Midbrain (tissue), 1 donor: ENCODE measurements at places on chromosomes 5 and 9.

DNA sequence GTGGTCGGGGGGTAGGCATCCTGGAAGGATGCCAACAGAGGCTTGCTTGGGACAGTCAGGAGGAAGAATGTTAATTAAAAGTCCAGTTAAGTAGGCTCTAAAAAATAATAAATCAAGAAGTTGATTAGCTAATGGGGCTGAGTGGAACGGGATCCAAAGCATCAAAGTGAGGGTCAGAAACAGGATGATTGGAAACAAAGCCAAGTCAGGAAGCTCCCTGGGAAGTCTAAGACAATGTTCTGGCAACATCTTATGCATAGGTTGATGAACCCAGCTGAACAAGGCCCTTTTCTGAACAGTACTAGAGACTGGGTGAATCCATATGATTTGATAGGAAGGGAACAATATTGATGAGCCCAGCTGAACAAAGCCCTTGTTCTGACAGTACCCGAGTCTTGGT lies 50.2 kb upstream of the STARD4 start:
- DNase-seq, result no peak

DNA sequence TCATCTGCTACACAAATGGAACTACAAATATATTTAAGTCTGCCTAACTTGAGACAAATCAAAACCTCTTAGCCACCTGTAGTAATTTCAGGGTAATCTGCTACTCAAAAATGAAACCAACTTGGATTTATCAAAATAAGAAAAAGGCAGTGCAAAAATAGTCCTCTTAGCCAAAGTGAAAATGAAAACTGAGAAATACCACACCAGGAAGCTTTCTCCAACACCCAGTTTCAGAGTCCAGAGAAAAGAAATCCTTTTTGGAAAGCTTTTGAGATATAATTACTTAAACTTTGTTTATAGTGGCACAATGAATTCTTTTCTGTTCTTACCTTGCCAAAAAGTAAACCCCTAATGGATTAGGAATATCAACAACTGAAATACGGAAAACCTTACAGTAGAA lies 990.4 kb downstream of the EFNA5 start:
- no peak for DNase-seq

- no peak for DNase-seq
Measured at GRCh38 chr9:134271338-134272301, 54.6 kb upstream of the RXRA start.

GRCh38 chr5:75734913-75735789 lies 17.9 kb upstream of the POC5 start:
- DNase-seq, result peak; percentile 82

DNA sequence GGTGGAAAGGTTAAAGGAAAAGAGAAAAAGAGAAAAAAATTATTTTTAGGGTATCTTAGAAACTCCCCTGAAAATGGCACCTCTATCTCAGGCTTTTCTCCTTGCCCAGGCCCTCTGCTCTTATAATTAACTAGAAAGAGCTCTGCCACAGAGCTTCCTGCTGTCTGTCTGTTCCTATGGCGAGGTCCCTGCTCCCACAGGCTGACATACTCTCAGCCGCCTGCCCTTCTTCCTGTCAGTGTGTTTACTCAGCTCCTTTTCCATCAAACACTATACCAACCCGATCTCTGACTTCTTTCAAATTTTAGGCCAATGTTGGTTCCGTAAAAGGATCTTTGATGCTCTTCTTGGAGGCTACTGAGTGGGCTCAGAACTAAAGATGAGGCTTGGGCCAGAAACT lies 482.6 kb downstream of the DMAC1 start:
- DNase-seq, result no peak

GRCh38 chr9:137550231-137550621 lies at the start of gene PNPLA7:
PNPLA7 (minus strand) TSS chr9:137550402; CDS start chr9:137550197, 205 bp downstream.
- DNase-seq, result peak; percentile 84

- no peak for DNase-seq
Measured at GRCh38 chr9:72597181-72597517, 75.7 kb downstream of the TMC1 start.

DNA sequence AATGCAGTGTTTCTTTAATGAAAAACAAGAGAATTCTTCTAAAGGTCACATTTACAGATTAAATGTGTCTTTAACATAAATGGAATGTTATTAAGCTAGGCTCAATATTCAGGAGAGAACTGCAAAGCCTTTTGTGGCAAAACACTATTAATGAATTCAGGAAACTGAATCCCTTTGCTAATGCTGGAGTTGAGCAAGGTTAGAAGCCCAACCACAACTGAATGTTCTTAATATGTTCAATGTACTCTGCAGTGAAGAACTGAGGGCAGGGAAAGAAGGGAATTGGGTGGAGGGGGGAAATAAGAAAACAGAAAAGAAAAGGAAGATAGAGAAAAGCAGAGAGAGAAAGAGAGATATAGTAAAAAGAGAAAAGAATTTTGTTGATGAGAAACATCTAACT lies 276.7 kb upstream of the TMEM161B start:
- DNase-seq, result no peak

GRCh38 chr5:168842571-168843205 lies 263.5 kb upstream of the PANK3 start:
- DNase-seq, result no peak

DNA sequence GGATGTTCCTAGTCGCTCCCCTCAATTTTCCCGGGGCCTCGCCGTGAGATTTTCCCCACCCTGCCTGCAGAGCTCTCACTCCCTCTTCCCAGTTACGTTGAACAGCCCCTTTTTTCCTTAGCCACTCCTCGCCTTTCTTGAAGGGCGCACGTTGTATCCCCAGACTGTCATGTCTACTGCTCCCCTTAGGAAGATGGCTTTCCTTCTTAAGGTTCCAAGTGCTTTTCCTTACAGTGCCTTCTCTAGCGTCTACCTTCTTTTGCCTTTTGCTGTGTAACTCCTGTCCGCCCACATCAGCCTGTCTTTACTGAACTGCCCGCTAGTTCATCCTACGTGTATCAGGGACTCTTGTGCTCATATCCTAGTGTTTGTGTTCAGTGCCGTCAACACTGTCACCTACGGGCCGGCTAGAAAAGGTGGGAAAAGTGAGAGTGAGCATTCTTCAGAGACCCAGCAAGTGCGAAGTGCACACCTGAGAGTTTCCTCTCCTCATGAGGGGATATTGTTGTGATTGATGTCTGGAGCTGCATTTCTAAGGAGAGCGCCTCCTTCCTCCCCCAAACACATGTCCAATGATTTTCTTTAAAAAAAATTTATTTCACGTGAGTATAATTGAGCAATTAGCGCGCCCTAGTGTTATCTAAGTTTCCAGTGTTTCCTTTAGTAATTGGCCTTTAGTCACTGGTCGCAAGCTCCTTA lies 764 bp downstream of the CAMLG start:
- no peak for DNase-seq

GRCh38 chr5:14296533-14297331 lies 153.6 kb downstream of the TRIO start:
- DNase-seq, result no peak

DNA sequence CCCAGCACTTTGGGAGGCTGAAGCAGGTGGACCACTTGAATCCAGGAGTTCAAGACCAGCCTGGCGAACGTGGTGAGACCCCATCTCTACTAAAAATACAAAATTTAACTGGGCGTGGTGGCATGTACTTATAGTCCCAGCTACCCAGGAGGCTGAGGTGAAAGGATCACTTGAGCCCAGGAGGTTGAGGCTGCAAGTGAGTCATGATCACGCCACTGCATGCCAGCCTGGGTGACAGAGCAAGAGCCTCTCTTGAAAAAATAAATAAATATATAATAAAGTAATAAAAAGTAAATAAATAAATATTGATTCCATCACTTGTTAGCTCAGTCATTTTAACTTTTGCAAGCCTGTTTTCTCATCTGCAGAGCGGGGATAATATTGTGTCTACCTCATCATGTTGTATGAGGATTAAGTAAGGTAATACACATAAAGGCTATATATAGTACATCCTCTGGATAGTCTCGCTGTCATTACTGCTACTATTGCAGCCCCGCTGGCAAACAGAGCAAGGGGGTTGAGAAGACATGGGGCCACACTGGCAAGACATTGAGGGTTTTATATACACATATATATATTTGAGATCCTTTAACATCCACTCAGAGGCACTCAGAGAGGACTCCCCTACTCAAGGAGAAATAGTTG lies 210.9 kb downstream of the C9orf152 start:
- DNase-seq, result no peak

- no peak for DNase-seq
Measured at GRCh38 chr9:80163889-80164288, 592.1 kb downstream of the TLE4 start.

- DNase-seq, result peak; percentile 28
Measured at GRCh38 chr9:21070171-21070571, 7.6 kb downstream of the IFNB1 start.

- DNase-seq, result no peak
Measured at GRCh38 chr5:85515588-85515987, 1102.2 kb upstream of the COX7C start.

GRCh38 chr5:35246411-35246810 lies 16.1 kb upstream of the PRLR start:
- no peak for DNase-seq

GRCh38 chr5:83482961-83483360 lies 11.4 kb downstream of the VCAN start:
- no peak for DNase-seq

GRCh38 chr9:133905493-133905892 lies 86.6 kb downstream of the VAV2 start:
- no peak for DNase-seq

DNA sequence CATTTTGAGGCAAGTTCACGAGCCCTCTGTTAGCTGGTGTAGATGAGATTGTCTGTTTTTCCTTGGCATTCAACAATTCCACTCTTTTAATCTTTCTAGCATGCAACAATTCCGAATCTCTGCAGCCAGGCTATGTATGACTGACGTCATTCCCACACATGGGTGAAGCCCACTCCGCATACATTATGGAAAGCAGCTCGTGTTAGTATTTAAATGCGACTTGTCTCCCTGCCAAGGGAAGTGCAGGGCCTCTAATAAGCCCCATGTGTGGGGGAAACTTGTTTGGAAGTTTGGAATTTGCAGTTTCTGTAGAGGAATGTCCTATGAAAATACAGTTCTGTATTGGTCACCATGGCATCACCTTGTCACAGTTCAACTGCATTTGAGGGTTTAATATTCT lies 146.0 kb upstream of the FBXL7 start:
- DNase-seq, result no peak

DNA sequence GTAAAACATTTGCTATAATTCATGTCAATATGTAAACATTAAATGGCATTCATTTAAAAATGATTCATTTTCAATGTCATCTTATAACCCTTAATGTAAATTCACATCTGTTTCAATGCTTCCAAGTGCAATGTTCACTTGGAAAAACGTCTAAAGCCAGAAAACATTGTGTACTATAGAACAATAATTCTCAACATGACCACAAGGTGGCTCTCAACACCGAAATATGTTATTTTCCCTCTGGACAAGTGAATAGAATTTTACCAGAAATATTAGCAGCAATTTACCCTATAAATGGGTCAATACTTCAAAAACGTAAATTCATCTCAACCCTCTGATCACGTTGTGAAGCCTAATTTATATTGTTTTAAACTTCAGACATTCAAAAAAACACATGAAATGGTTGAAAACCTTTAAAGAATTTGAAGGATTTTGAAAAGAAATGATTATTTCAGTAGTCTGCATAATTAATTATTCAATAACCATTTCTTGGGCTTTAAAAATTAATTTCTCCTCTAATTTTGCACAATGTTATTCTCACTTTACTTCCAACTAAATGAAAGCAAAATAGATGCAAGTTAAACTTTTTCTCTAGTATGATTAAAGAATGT lies 11.0 kb downstream of the CDH10 start:
- DNase-seq, result peak; percentile 54

DNA sequence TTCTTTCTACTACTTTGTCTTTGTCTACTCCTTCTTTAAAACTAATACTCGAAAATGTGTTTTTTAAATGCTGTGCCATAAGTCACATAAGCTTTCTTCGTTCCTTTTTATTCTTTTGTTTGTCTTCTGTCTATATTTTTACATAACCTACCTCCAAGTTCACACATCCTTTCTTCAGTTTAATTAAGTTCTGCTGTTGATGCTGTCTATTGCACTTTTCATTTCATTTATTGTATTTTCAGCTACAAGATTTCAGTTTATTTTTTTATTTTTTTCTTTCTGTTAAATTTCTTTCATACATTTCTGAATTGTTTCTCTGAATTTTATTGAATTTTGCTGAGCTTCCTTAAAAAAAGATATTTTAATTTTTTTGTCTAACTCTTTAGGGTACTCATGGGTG lies 878.2 kb downstream of the MAT2B start:
- DNase-seq, result no peak

DNA sequence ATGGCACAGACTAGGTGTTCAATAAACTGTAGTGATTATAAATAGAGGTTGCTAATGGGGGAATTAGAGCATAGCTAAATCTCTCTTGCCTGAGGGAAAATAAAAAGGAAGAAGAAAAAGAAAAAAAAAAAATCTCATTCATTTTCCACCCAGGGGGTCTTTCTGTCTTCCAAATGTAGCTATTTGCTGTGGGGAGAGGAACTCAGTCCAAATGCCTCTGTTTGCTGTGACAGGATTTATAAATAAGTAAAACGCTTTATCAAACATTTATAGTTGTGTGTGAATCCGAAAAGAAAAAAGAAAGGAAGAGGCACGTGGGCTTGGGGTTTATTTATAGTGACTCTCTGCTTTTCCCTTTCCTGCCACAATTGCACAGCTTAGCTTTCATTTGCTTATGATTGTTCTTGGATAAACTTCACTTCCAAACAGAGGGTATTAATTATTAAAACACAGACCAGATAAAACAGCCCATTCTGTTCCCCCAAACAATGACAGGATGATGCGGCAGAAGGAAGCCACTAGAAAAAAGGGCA lies 245.7 kb downstream of the ASTN2 start:
- no peak for DNase-seq

DNA sequence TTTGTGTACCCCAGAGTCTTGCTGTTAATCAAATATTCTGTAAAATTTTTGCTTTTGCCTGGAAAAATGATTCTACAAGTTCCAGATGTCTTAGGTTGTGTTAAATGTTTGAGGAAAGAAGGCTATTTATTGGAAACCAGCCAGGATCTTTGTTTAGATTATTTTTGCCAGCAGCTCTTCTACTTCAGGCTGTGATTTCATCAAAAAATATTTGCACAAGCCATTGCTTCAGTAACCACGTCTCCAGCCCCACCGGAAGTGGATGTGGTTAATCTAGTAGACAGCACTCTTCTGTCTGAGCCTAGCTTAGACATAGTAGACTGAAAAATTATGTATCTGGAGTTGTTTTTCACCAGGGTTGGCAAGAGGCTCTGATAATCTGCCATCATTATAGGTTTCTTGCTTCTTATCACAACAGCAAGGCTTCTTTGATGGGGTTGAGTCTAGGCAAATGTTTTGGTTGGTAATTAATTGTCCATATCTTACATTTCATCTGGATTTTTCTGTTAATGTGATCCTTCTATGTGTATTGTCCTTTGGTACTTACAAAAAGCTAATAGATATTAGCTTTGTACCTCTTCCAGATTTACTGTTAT lies 17.1 kb downstream of the KCTD16 start:
- DNase-seq, result no peak
